ENCODE measurements at places on chromosomes 6 and 20. TPM values are rescaled to one million over a fixed set of nuclear protein-coding genes. Genes with fewer than 3 reads are reported as not detected.

The DEFB110 gene
- not detected for total RNA-seq

DNA sequence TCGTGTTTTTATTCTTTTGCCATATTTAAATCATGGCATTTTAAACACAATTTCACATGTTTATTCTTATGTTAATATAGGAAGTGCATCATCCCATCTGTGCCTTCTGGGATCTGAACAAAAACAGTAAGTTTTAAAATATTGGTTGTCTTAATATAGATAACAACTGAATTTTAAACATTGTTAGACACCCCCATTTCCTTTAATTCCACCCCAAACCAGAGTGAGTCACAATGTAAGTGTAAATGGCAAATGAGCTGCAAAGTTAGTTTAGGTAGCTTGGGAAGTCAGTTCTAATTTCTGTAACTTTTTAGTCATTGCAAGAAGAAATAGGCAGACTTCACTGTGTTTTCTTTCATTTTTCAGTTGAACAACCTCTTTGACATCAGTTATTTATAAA is 108.0 kb downstream of the ADGRG6 start:
- DNase-seq, result no peak

The MCHR2 gene
- total RNA-seq, result not detected

The SAMD10 gene
- 16.9 TPM for total RNA-seq

- DNase-seq, result no peak
These were observed 353.4 kb downstream of the RNGTT start for GRCh38 chr6:88609983-88610382.

GRCh38 chr6:25334793-25335192 is 55.6 kb downstream of the CARMIL1 start:
- DNase-seq, result no peak
